ENCODE measurements at places on chromosomes 1 and 21. TPM values are rescaled to one million over a fixed set of nuclear protein-coding genes. Genes with fewer than 3 reads are reported as not detected.

INPP5B gene
- total RNA-seq = 32.9 TPM

SV2A gene
- 4.5 TPM for total RNA-seq

BRINP2 gene
- total RNA-seq = not detected

ZBED6 gene
- 37.2 TPM for total RNA-seq

FLG2 gene
- not detected for total RNA-seq

WDR64 gene
- total RNA-seq = not detected

HSD3B1 gene
- total RNA-seq = not detected

PKLR gene
- 0.82 TPM for total RNA-seq

KCNC4 gene
- total RNA-seq = 52.9 TPM

ADAM30 gene
- not detected for total RNA-seq

FMO1 gene
- total RNA-seq = 16.5 TPM

SPRR1B gene
- not detected for total RNA-seq

PRKCZ gene
- total RNA-seq = 24.7 TPM

ZNF683 gene
- total RNA-seq = 0.25 TPM

NBPF4 gene
- not detected for total RNA-seq

MANEAL gene
- 4.7 TPM for total RNA-seq

CRYBG2 gene
- 2.2 TPM for total RNA-seq

INSRR gene
- 0.35 TPM for total RNA-seq

LYSMD1 gene
- 7.9 TPM for total RNA-seq

ESRRG gene
- 25.3 TPM for total RNA-seq

CHIA gene
- not detected for total RNA-seq

CLDN17 gene
- not detected for total RNA-seq

KLHL12 gene
- total RNA-seq = 28.2 TPM

S100A5 gene
- 0.91 TPM for total RNA-seq

PADI1 gene
- 1.3 TPM for total RNA-seq

CSMD2 gene
- 0.47 TPM for total RNA-seq

B3GALT2 gene
- 0.25 TPM for total RNA-seq

NPPB gene
- total RNA-seq = not detected

RBM8A gene
- 131 TPM for total RNA-seq

JAK1 gene
- 173 TPM for total RNA-seq

SYNJ1 gene
- total RNA-seq = 24.3 TPM

CLCA4 gene
- 0.13 TPM for total RNA-seq

CCDC185 gene
- total RNA-seq = 0.13 TPM

SMCP gene
- total RNA-seq = not detected

DCDC2B gene
- total RNA-seq = not detected

ANGPTL7 gene
- 0.19 TPM for total RNA-seq

HTR6 gene
- not detected for total RNA-seq

SH2D1B gene
- 0.76 TPM for total RNA-seq

RYR2 gene
- total RNA-seq = 0.60 TPM

C1orf94 gene
- not detected for total RNA-seq

INAVA gene
- 48.8 TPM for total RNA-seq

DSCAM gene
- not detected for total RNA-seq

TENT5C gene
- total RNA-seq = 22.2 TPM

KCNQ4 gene
- total RNA-seq = 1.2 TPM

PGLYRP4 gene
- total RNA-seq = not detected

CYP4A11 gene
- 23.0 TPM for total RNA-seq

UBE2G2 gene
- 86.0 TPM for total RNA-seq
